ENCODE measurements at places on chromosomes 4 and X.

GRCh38 chrX:11059933-11060332 lies 51.2 kb upstream of the HCCS start:
- DNase-seq: no peak

DNA sequence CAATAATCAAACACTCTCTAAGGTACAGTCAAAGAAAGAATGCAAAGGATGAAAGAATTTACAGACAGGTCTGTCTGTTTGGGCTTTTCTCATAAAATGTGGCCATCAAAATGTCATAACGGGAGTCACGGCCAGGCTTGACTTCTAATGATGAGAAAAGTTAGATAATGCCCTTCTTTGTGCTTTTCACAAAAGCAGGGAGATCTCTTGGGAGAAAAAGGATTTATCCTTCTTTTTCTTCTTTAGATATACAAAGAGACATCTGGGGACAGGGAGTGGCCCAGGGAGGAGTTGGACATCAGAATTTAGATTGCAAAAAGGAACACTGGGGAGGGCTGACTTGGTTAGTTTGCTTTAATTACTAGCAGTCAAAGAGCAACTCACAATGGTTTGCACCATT lies 93.1 kb downstream of the SLC39A8 start:
- no peak for DNase-seq

- no peak for DNase-seq
These were observed 509.6 kb downstream of the MID1IP1 start for GRCh38 chrX:39310891-39311290.

DNA sequence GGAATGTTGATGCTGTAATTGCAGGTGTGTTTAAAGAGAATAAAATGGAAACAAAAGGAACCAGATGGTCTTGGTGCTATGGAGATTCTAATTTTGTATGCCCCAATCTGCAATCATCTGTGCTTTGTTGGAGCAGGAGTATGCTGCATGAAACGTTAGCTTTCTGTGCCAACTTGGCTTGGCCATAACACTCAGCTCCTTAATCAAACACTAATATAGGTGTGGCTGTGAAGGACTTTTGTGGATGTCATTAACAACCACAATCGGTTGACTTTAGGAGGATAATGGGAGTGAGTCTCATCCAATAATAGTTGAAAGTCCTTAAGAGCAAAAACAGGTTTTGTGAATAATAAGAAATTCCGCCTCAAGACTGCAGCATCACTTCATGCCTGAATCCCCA lies 399.2 kb downstream of the NLGN4X start:
- no peak for DNase-seq

- DNase-seq: no peak
These were observed 1.2 kb downstream of the HMGB3 start for GRCh38 chrX:150984169-150984824.

DNA sequence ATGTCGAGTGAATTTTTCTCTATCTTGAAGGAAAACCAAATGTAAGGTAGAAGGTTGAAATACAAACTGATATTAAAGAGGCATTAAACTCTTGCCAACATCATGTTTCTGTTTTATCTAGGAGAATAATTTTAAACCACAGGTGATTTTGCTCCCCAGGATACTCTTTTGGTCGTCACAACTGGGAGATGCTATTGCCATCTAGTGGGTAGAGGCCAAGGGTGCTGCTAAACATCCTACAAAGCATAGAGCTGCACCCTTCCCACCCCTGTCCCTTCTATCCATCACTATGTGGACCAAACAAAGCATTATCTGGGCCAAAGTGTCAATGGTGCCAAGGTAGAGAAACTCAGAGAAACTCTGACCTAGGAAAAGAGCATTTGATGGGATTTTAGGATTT lies 154.6 kb upstream of the MAGEB2 start:
- DNase-seq: no peak

- no peak for DNase-seq
These were observed 196.1 kb downstream of the ZNF330 start for GRCh38 chr4:141416677-141417363.
